BJ (cell line): ENCODE measurements at places on chromosomes 5 and 9. TPM values are rescaled to one million over a fixed set of nuclear protein-coding genes. Genes with fewer than 3 reads are reported as not detected.

GRCh38 chr5:75588666-75589065, 22.6 kb upstream of the ANKDD1B start:
- DNase-seq = no peak

- DNase-seq = no peak
These were observed 233.6 kb downstream of the ACTL7B start for GRCh38 chr9:108621991-108622855.

- DNase-seq = no peak
These were observed 33.0 kb downstream of the TGFBR1 start for GRCh38 chr9:99137891-99138290.

DNA sequence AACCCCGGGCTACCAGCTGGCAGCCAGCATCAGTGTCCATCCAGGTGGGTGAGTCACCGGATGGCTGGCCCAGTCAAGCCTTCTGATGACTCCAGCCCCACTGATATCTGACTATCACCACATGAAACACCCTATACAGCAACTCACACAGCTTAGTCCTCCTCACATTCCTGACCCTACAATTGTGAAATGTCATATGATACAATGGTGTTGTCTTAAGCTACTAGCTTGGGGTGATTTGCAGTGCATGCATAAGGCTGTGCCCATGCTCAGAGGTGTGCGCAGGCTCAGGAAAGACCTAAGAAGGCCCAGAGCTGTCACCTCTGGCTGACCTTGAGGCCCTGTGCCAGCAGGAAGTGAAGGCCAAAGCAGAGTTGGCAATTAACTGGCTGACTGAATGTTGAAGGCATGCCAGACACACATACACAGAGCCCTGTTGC, 21.5 kb upstream of the SEMA4D start:
- DNase-seq = no peak

- no peak for DNase-seq
These were observed 96.5 kb upstream of the ANKRD55 start for GRCh38 chr5:56329652-56330051.

DNA sequence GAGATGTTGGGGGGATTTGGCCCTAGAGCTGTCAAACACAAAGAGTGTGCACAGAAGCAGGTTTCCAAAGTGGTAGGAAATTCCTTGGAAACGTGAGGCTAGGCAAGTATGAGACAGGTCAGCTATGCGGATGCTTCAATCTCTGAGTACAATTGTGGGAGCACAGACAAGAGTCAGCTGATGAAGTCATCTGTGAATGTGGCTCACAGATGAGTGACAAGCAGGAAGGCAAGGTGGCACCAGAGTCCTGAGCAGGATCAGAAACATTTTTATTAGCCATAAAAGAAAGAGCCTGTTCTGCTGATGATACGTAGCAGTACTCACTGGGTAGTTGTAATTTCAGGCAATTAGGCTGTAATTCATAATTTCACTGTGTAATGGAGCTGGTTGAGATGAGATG, 117.0 kb downstream of the DCP2 start:
- no peak for DNase-seq

GRCh38 chr9:115616666-115617239, 498.8 kb upstream of the TNC start:
- no peak for DNase-seq

GRCh38 chr5:14108170-14108996, 34.8 kb upstream of the TRIO start:
- no peak for DNase-seq

DNA sequence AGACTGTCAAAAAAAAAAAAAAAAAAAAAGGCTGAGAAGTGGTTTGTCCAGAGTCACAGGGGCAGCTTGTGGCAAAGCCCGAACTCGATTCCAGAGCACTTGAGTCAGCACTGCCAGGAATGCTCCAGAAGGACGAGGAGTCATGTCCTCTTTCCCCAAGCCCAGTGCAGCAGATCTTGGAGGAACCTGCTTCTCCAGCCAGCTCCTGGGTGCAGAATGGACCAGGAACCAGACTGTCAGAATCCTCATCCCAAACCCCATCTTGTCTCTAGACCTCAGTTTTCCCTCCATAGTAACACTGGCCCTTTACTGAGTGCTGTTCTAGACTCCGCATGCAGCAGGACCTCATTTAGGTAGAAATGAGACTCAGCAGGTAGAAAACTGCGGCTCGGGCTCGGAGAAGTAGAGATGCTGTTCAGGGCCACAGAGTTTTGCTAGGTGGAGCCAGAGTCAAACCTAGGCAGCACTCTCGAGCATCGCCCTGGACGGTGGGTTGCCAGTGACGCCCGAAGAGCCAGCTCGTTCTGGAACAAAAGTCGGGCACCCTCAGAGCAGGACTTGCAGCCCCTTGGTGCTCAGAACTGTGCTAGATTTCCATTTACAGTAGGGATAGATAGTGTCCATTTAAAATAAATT, 15.4 kb downstream of the CD74 start:
- no peak for DNase-seq

- no peak for DNase-seq
These were observed 12.7 kb downstream of the VAV2 start for GRCh38 chr9:133979273-133979920.

DNA sequence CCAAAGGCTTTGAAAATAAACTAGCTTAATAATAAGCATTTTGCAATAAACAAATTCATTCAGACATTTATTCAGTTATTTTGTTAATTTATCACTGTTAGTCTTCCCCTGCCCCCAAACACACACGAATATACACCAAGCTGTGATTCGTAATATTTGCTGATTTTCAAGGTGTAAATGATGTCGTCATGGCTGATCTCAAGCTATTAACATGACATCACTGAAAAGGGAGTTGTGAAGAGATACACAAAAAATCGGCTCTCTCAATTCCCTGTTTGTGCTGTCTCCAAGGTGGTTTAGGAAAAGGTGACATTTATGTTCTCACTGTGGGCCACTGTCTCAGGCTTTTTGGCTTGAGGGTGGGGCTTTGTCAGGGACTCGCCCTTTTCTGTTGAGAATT, 413.3 kb downstream of the CDH9 start:
- DNase-seq = no peak

DNA sequence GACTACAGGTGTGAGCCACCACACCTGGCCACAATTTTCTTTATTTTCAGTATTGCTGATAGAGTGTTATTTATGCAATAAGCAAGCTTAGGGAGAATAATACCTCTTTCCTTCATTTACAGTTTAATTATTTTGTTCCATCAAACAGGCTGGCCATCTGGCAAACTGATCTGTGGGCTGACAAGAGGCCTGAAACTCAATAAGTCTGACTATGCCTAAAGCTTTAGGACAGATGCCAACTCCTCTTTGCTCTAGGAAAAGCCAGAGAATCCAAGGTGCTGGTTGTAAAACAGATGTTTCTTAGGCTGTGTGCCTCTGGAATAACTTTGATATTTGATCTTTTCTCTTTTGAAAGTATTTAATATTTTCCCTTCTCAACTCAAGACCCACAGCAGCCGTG, 98.4 kb downstream of the TARS1 start:
- no peak for DNase-seq

DNA sequence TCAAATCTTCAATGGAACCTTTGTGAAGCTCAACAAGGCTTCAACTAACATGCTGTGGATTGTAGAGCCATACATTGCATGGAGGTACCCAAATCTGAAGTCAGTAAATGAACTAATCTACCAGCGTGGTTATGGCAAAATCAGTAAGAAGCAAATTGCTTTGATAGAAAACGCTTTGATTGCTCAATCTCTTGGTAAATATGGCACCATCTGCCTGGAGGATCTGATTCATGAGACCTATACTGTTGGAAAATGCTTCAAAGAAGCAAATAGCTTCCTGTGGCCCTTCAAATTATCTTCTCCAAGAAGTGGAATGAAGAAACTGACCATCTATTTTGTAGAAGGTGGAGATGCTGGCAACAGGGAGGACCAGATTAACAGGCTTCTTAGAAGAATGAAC, 54.7 kb upstream of the TTC39B start:
- DNase-seq = no peak

- DNase-seq = no peak
These were observed 1504.6 kb upstream of the WWC1 start for GRCh38 chr5:166786889-166787288.

- DNase-seq = no peak
These were observed 50.6 kb downstream of the IRX2 start for GRCh38 chr5:2700876-2701275.

DNA sequence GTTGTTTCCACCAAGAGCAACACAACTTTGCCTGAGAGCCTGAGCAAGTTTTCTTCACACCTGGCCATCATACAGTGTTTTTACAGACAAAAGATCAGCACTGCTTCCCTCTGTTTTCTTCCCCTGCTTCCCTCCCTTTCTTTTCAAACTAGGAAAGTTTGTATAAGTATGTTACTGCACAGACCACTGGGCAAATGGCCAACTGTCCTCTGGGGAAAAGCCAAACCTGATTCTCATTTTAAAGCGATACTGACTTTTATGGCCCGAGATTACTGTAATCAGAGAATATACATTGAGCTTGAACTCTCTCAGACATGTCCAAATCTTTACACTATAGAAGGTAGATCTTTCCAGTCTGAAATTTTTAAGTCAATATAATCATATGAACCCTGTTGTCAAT, 415.0 kb downstream of the NFIB start:
- no peak for DNase-seq

- no peak for DNase-seq
These were observed 26.9 kb downstream of the SLC46A2 start for GRCh38 chr9:112863746-112864145.

- DNase-seq = no peak
These were observed 172.8 kb downstream of the APBA1 start for GRCh38 chr9:69499407-69499806.

- DNase-seq = no peak
These were observed 25.9 kb downstream of the KIF2A start for GRCh38 chr5:62331921-62332320.

DNA sequence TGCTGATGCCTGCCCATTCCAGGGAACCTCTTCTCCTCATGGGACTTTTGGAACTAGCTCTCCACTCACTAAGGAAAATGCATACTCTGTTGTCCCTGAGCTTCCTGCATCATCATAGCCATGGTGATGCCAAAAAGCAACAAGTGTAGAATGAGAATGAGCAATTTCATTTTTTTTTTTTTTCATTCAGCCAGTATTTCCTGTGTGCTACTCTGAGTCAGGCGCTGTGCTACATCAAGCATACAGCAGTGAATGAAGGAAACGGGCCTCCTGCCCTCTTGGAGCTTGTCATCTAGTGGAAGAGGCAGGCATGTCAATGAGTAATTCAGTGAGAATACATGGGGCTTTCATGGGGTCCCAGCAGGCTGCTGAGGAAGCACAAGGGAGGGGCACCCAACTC, 483.1 kb downstream of the BNC2 start:
- DNase-seq = no peak

GRCh38 chr5:52895572-52896413, 93.4 kb upstream of the ITGA2 start:
- no peak for DNase-seq

DNA sequence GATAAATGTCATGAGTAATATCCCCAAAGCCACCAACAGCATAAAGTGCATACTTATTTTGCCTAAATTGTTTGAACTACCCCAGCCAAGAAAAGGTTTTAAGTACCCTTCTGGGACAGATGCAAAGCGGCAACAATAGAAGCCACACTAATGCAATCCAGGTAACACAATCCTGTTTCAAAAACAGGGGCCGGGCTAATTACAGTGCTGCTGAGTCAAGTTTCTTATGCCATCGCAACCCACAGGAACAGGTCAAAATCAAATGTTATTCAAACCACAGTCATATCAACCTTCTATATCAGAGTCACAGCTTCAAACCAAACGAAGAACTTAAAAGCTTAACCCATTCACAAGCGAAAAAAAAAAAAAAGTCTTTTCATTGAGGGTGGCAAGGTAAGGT, 28.3 kb downstream of the EBF1 start:
- no peak for DNase-seq

- no peak for DNase-seq
These were observed 874.3 kb upstream of the DMAC1 start for GRCh38 chr9:8673830-8674229.

TMEM215 gene
- polyA plus RNA-seq = not detected in 2 replicates

C9orf50 gene
- polyA plus RNA-seq = 0.20 and 0.21 TPM in 2 replicates

PCDHA5 gene
- polyA plus RNA-seq = not detected in 2 replicates

SPATA6L gene
- polyA plus RNA-seq = 0.39 and 0.43 TPM in 2 replicates

ANKDD1B gene
- 0.18 and 0.32 TPM in 2 replicates for polyA plus RNA-seq

TBC1D13 gene
- 21.2 and 31.9 TPM in 2 replicates for polyA plus RNA-seq

ABCA2 gene
- 8.7 and 16.0 TPM in 2 replicates for polyA plus RNA-seq

PCDHB9 gene
- 0.22 and 0.49 TPM in 2 replicates for polyA plus RNA-seq

C8G gene
- 0.48 and 0.60 TPM in 2 replicates for polyA plus RNA-seq

ZNF883 gene
- 0.53 and 1.3 TPM in 2 replicates for polyA plus RNA-seq

PDE6A gene
- polyA plus RNA-seq = not detected in 2 replicates
